T-helper 1 cell (primary cell): ENCODE measurements at places on chromosomes 7 and 10.
A peak's percentile ranks its signal among the peaks of the same experiment; 100 is the strongest.

- DNase-seq, result no peak
Observed at GRCh38 chr10:17479015-17479615, 24.7 kb upstream of the ST8SIA6 start.

DNA sequence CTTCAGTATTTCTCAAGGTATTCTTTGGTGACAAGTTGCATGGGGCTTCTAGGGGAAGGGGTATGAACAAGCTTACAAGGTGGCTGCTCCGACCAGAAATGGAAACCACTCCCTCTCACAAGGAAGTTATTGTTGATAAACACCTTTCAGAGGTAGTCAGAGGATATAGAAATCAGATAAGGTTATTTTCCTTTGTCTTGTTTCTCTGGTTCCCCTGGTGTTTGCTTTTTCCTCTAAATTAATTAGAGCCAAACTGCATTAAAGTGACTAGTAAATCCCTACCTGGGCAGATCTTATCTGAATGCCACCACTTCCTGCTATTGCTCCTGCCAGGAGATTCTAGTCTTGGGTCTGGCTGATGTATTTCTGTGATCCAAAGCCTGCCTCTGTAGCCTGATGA, 725.4 kb downstream of the INHBA start:
- DNase-seq, result no peak

GRCh38 chr10:132446661-132447445, 49.9 kb downstream of the PWWP2B start:
- peak; percentile 90 for DNase-seq

DNA sequence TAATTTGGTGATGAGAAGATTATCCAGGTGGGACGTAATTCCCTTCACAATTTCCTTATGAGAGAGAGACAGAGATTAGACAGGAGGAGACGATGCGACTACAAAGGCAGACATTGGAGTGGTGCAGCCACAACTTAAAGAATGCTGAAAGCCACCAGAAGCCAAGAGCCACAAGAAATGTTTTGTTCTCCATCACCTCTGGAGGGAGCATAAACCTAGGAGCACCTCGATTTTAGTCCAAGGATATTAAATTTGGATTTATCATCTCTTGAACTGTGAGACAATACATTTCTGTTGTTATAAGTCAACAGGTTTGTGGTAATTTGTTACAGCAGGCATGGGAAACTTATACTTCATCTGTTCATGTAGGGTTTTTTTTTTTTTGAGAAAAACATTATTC, 418.9 kb downstream of the DGKB start:
- no peak for DNase-seq

DNA sequence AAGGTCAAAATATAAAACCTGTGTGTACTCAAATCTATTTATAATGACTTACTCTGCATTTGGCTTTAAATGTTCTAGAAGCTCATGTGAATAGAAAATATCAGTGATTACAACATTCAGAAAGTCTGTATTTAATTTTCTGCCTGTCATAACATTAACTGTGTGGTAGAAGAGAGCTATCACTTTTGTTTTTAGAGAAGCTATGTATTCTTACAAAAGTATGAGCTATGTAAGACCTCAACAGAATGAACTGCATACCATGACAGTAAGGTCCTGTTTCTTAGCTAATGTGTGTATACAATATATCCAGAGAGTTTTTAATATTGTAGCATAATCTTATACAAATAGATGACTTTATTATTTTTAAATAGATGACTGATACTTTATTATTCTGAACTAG, 61.5 kb downstream of the PTN start:
- no peak for DNase-seq

DNA sequence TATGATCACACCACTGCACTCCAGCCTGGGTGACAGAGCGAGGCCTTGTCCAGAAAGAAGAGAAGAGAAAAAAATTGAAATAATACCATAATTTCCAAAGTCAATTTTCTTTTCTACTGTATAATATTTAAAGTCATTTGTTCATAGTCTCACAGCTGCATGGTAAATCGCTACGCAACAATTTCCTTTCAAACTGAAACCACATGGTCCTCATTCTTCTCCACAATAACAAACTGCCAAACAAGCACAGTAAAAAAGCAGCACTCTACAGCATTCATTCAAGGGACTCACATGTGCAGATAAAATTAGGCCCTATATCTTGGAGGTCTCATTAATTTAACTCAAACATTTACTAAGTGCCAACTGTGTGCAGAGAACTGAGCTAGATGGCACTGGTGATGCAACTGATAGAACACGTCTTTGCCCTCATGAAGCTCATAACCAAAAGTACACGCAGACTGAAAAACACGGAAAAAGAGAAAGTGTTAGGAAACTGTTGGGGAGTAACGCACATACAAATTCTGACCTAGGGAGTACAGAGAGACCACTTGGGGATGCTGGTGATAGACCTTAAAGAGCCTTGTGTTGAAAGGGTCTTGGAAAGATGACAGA, 68.4 kb upstream of the SRRM3 start:
- no peak for DNase-seq
